ENCODE measurements at places on chromosomes 1 and 21.

DNA sequence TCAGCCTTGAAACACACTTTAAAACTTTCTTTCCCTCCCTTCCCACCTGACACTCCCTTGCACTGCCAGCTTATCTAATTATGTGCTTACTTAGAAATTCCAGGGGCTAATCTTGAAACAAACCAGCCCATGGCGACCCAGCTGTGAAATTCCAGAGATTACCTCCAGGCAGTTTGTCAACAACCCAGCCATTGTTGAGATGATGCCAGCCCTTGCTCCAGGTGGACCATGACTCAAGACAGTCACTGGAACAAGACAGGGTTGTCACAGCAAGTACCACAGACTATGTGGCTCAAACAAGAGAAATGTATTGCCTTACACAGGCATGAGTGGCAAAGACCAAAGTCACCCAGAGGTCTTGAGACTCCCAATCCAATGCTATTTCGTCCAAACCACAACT lies 7.9 kb downstream of the FYB2 start:
- DNase-seq = no peak

GRCh38 chr21:37683396-37684114 lies 232.7 kb downstream of the KCNJ6 start:
- DNase-seq = no peak

DNA sequence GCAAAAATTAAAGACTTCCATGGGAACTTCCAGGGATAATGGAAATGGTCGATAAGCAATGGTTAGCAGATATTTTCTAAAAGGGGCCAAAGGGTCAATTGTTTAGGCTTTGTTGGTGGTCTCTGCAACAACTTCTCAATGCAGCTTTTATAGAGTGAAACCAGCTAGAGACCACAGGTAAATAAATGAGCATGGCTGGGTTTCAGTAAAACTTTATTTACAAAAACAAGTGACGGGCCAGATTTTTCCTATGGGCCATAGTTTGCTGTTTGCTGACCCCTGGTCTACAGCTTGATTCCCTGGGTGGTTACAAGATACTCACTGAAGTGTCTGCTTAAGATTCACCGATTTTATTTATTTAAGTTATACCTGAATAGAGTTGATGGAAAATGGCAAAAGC lies 22.6 kb upstream of the PRDM15 start:
- no peak for DNase-seq

- peak; percentile 28 for DNase-seq
Measured at GRCh38 chr1:208251911-208252835, 8.0 kb upstream of the PLXNA2 start.

DNA sequence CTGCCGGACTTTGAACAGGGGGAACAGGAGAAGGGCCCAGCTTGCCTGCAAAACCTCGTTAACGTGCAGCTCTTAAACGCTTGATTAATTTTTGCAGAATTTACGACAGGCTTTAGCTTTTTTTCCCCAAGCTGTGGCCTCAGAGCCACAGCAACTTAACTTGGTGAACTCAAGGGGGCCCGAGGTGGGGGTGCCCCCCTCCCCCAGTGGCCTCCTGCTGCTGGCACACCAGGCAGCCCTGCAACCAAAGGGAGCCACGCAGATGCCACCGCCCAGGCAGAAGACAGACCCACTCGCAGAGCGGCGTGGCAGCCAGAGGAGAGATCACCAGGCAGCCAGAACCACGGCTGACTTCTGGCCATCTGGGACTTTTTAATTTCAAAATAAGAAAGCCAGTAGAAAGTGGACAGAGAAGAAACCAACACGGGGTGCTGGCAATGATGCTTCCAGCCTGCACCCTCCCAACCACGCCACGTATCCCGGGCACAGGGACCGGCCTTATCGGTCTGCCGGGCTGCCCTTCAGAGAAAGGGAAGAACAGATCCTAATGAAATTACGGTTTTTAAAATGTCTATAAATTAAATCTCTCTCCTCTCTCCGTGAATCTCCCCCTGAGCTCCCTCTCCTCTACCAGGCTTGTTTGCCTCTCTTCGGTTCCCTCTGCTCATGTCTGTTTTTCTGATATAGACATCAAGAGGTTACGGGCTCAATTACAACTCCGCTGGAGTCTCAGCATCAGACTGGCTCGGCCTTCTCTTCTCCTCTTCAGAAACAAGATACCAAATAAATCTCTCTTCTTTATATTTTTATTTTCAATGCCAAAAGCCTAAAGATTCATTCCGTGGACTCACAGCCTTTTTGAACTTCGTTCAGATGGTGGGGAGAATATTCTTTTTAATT lies 6.4 kb downstream of the CASZ1 start:
- DNase-seq = no peak

DNA sequence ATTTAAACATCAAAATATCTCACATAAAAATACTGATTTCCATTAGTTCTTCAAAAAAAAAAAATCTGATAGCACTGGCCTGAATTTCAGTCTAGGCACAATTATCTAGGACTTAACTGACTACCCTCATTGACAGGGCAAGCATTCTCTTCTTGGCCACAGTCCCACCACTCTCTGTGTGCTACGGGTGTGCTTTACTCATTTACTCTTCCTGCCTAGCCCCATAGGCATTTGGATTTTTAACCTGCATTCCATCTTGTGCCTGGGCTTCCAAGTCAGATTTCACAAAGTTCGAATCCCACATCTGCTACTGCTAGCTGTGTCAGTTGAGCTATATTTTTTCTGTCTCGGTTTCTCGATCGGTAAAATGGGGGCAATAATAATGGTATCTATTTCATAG lies 38.0 kb downstream of the PTPN14 start:
- DNase-seq = no peak

GRCh38 chr1:54804471-54805132 lies 3.5 kb upstream of the TTC22 start:
- DNase-seq = no peak

All from suppressor macrophage (primary cell).